CD4-positive, alpha-beta T cell (primary cell): ENCODE measurements at places on chromosomes 5 and 9.
A peak's percentile ranks its signal among the peaks of the same experiment; 100 is the strongest.

GRCh38 chr9:80787636-80788035 lies 901.7 kb downstream of the TLE1 start:
- no peak overlapping the region for H3K27ac ChIP-seq
- no peaks in the 10 kb centered on the region for H3K27me3 ChIP-seq
- no peak overlapping the region for H3K4me3 ChIP-seq
- H3K36me3 ChIP-seq, result no peaks in the 10 kb centered on the region
- H3K4me1 ChIP-seq, result no peaks in the 10 kb centered on the region

- no peaks in the 10 kb centered on the region for H3K27me3 ChIP-seq
- no peak for DNase-seq
- H3K27ac ChIP-seq, result peak overlapping the region; percentile 59
- peaks cover 67% of the 10 kb centered on the region for H3K4me1 ChIP-seq
- H3K4me3 ChIP-seq, result peak overlapping the region; percentile 64
Observed at GRCh38 chr5:56158331-56158960, 74.7 kb downstream of the ANKRD55 start.

GRCh38 chr5:176722757-176723156 lies 75.5 kb downstream of the TSPAN17 start:
- no peak overlapping the region for H3K27ac ChIP-seq
- peaks cover 32% of the 10 kb centered on the region for H3K27me3 ChIP-seq
- H3K4me1 ChIP-seq, result peaks cover 29% of the 10 kb centered on the region
- H3K36me3 ChIP-seq, result no peaks in the 10 kb centered on the region

GRCh38 chr5:10797261-10797660 lies 36.2 kb upstream of the DAP start:
- H3K27ac ChIP-seq, result no peak overlapping the region
- no peak for DNase-seq
- no peak overlapping the region for H3K4me3 ChIP-seq
- no peaks in the 10 kb centered on the region for H3K4me1 ChIP-seq
- H3K27me3 ChIP-seq, result peaks cover 19% of the 10 kb centered on the region

- peaks cover 17% of the 10 kb centered on the region for H3K4me1 ChIP-seq
- no peak for DNase-seq
- no peak overlapping the region for H3K27ac ChIP-seq
- no peaks in the 10 kb centered on the region for H3K27me3 ChIP-seq
- no peaks in the 10 kb centered on the region for H3K36me3 ChIP-seq
- H3K4me3 ChIP-seq, result no peak overlapping the region
Observed at GRCh38 chr5:143606043-143606752, 202.7 kb upstream of the NR3C1 start.

DNA sequence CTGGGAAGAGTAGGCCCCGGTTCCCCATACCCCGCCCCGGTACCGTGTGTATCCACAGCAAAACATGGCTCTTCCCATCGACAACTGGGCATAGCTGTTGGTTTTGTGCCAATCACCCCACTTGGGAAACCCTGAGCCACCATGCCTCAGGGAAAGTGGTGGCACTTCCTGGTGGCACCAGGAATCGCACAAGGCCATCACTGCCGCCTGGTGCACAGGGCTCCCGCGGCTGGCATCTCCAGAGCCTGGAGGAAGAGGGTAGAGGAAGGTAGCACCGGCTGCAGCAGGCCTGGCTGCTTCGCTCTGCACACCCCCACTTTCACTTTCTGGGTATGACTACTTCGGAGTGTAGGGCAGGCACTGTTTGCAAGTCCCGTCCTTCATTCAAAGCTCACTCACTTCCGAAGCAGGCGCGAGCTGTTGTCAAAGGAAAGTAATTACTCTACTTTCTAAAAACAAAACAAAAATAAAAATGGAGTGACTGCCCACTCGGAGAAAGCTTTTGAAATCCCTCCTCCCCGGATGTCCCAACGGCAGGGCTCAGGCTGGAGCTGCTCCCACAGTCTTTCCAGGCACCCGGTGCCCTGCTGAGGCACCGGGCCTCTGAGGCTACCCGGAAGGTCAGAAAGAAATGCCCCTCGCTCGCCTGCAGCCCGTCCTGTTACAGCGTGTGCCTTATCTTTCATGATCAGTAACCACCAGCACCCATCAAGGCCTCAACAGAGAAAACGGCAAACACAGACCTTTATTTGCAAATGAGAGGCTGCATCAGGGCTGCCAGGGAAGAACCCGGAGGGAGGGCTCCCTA lies 2.0 kb downstream of the BRD3 start:
- peaks cover 13% of the 10 kb centered on the region for H3K27me3 ChIP-seq
- peak; percentile 32 for DNase-seq

GRCh38 chr9:75019022-75019421 lies 9.1 kb downstream of the CARNMT1 start:
- no peak for DNase-seq
- H3K36me3 ChIP-seq, result peaks cover 7% of the 10 kb centered on the region
- no peak overlapping the region for H3K4me3 ChIP-seq
- peaks cover 15% of the 10 kb centered on the region for H3K4me1 ChIP-seq
- H3K27me3 ChIP-seq, result no peaks in the 10 kb centered on the region

DNA sequence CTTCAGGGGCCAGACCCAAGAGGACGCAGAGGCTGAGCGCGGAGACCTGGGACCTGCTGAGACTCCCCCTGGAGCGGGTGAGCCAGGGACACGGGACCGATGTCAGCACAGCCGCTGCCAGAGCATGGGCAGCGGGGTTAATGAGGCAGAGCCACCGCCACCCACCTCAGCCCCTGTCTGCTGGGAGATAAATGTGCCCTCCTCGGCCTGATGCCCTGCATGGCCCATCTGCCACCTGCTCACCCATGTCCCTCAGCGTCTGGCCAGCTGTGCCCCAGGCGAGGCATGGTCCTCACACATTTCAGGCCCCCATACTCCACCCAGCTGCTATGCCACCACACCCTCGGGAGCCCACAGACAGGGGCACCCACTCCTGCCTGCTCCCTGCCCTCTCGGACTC lies 14.9 kb downstream of the DNLZ start:
- DNase-seq, result no peak
- no peaks in the 10 kb centered on the region for H3K4me1 ChIP-seq
